ENCODE measurements at places on chromosomes 2 and 18. TPM values are rescaled to one million over a fixed set of nuclear protein-coding genes. Genes with fewer than 3 reads are reported as not detected.
A peak's percentile ranks its signal among the peaks of the same experiment; 100 is the strongest.

- DNase-seq: no peak
These were observed 2.4 kb downstream of the SCYGR8 start for GRCh38 chr2:227748079-227748478.

DNA sequence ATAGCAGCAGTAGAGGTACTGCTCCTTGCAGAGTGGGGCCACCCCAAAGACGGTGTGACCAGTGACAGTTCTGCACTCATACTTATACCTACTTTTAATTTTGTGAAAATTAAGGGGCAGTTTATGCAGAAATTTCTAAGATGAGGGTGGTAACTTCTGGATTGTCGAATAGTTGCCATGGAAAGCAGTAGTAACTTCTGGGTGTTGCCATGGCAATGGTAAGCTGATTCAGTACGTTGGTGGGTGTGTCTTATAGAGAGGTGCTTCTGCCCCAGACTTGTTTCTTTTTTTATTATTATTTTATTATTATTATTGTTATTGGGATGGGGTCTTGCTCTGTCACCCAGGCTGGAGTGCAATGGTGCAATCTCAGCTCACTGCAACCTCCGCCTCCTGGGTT, 82.8 kb upstream of the L3MBTL4 start:
- DNase-seq: no peak

GRCh38 chr18:37064187-37064586, 235.3 kb downstream of the KIAA1328 start:
- no peak for DNase-seq

The SNTG2 gene
- 4.6 TPM for polyA plus RNA-seq

- no peak for DNase-seq
These were observed 12.3 kb upstream of the CIB4 start for GRCh38 chr2:26653207-26654060.

The MAP3K20 gene
- polyA plus RNA-seq: 4.1 TPM

- no peak for DNase-seq
These were observed 4.5 kb upstream of the MBP start for GRCh38 chr18:77136871-77137665.

DNA sequence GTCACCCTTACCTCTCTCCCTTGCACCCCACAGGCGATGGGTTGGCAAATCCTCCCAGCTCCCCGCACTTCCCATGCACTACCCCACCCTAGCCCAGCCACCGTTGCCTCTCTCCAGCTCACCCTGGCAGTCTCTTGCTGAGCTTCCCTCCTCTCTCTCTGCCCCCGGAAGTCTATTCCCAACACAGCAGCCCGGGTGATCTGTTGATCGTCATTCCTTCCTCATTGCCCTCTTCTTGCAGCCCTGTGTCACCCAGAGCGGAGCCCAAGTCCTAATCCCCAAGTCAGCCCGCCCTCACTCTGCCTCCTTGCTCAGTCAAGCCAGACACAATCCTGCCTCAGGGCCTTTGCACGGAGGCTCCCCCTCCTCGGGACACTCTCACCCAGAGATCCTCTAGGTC, 55.2 kb downstream of the CIB4 start:
- DNase-seq: no peak

DNA sequence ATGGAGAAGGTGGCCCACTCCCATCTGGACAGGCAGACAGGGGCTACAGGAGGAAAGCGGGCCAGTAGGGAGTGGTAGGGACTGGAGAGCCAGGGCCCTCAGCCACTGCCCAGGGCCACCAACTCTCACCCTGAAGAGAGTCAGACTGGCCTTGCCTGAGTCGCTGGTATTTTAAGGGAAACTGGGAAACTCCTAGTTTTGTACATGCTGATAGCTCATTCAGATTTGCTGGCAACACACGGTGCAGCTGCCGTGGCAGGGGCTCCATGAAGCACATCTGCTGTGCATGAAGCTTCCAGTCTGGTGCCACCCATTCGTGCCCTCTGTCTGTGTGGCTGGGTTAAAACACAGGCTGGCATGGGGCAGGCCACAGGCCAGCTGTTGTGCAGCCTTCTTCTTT, 137.3 kb upstream of the GLI2 start:
- no peak for DNase-seq

DNA sequence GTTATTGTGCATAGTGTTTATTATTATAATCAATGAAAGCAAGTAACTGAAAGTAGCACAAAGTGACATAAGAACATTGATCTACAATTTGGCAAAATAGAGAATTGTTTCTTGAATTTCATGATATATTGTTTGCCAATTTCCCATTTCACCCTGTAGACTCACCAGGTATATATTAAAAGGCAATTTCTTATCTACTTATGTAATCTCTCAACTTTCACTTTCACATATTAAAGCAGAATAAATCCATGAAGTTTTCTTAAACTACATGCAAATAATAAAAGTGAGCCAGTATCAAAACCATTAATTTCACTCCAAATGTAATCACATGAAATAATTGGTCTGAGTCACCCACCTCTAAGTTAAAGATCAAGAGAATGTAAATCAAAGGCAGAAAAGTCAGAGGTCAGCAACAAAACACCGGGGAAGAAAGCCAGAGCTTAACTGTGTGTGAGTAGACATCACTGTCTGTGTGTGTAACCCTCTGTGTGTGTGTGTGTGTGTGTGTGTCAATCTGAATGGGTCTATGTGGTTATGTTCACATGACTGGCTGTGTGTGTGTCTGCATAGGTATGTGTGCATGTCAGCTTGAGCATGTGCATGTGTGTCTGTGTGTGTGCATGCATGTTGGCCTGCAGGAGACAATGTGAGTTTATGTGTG, 44.1 kb downstream of the ZNF385B start:
- DNase-seq: no peak

The LHCGR gene
- not detected for polyA plus RNA-seq

DNA sequence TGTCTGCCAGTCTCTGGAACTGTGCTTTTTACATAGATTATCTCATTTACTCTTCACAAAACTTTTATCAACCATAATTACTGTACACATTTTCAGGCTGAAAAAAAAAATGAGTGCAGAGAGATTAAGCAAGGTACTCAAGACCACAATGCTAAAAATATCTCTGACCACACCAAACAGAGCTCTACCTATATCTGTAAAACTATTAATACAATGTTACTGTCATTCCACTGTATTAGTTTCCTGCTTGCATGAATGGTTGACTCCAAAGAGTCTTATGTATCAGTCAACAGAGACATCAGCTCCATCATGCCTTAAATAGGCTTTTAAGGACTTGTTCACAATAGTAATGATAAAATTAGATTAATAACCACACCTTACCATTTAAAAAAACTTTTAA, 134.7 kb upstream of the CCDC150 start:
- no peak for DNase-seq

The NT5DC4 gene
- polyA plus RNA-seq: not detected

- no peak for DNase-seq
These were observed 7.1 kb downstream of the NEURL3 start for GRCh38 chr2:96498021-96498431.

DNA sequence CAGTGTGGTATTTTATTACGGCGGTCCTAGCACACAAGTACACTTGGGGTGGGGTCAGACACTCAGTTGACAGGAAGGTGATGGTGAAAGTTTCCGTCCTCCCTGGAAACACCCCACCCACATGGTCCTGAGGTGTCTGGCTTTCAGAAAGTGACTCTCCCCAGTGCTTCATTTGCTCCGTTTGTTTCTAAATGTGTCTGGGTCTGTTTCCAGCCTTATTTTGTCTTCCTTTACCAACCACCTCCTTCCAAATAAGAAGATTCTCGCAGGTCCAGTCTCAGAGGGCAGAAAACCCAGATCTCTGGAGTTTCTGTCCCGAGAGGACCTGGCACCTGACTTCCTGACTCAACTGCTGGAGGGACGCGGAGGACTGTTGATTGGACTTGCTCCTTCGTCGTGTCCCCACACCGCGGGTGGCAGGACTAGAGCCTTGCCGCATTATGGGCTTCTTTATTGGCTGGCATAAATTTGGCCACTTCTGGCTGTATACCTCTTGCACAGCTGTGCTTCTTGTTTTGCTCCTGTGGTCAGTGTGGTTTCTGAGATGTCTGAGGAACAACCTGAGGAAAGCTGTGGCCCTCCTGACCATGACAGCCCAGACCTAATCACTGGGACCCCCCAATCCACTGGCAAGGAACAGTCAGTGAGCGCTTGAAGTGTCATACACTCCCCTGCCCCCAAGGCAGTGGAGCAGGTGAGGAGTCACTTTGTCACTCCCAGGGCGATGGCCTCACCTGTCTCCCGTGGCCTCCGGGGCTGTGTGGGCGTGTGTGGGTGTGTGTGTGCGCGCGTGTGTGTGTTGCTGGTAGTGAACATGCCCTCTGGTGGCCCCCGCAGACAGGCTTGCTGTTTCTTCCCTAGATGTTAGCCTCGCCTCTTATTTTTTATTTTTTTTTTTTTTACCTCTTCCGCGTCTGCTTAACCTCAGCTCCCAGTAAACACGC, 45.6 kb downstream of the MEX3C start:
- DNase-seq: no peak

- DNase-seq: no peak
These were observed 190.4 kb upstream of the STK17B start for GRCh38 chr2:196361606-196362326.

DNA sequence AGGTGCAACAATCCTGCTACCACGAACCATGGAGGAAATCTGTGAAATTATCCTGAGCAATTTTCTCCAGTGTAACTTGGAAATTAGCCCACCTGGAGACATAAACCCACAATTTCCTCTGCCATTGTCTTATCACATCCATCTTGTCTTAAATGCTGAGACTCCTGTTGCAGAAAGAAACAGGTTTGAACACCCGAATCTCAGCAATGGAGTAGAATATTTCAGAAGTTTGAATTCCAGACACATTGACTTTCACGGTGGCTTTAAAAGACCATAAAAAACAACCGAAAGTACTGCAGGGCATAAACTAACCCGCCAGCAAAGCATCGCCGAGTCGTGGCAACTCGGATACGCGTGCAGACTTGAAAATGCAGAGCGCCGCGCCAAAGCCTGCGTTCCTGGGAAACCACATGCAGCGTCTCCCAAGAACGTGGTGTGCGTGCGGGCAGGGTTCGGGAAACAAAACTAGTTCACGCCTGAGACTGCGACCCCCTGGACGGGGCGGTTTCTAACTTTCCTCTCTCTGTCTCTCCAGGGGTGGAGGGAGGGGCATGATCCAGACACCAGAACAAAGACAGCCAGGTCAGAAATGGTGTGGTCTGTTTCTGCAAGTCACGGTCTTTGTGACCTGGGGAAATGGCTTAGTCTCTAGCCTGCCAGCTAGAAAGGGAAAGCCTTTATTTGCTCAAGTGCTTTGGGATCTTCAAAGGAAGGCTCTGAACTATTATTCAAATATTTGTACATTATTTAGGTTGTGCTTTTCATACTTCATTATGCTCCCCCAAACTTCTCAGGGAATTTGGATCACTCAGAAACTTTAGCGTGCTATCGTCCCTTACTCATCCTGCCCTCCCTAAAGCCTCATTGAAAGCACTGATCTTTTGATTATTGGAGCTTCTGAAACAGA, 26.9 kb upstream of the KCTD1 start:
- DNase-seq: peak; percentile 41

The NGEF gene
- 6.4 TPM for polyA plus RNA-seq

- DNase-seq: no peak
These were observed 89.7 kb downstream of the USP40 start for GRCh38 chr2:233476651-233477547.

Data from pancreas (tissue), 10 donors.